ENCODE measurements at places on chromosomes 6 and 20.

- peak; percentile 96 for DNase-seq
These were observed 91.3 kb upstream of the SHLD1 start for GRCh38 chr20:5658912-5659345.

GRCh38 chr6:18323935-18324705 is 59.8 kb upstream of the DEK start:
- DNase-seq = no peak

DNA sequence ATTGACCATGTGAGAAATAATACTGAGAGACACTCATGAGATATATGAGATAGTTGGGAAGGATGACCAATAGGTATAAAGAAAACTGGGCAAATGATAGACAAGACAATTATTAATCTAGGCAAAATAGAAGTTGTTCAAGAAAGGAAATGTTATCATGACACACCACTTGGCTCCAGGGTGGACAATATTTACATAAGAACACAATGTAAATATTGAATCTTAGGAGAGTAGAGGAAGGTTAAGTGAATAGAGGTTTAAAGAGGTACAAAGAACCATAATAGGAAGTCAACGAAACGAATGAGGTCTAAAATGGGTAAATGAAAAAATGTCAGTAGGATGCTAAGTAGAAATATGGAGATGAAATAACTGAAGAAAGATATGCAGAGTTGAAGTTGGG is 126.5 kb downstream of the MBOAT1 start:
- no peak for DNase-seq

GRCh38 chr6:108074057-108074358 is 533 bp downstream of the OSTM1 start:
- DNase-seq = peak; percentile 61

DNA sequence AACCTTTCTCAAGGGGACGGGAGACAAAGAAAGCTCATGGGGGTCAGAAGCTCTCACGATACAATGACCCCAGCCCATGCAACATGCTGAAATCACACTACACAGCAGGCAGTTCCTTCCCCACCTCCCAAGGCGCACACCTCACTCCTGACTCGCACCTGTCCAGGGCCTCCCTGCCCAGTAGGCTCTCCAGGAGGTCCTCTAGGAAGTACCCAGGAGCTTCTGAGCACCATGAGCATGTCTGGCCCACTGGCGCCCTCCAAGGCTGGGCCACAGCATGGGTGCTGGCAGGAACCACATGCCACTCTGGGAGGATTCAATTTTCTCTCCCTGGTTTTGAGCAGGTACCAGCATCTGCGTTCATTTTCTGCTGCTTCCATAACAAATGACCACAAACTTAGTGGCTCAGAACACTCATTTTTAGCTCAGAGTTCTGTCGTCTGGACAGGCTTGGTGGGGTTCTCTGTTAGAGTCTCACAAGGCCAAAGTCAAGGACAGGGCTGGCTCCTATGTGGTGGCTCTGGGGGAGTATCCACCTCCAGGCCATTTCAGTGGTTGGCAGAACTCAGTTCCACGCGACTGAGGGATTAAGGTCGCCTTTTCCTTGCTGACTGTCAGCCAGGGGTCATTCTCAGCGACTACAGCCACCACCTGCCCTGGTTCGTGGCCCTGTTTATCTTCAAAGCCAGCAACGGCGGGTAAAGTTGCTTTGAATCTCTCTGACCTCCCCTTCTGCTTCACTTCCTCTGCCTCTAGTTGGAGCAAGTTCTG is 32.7 kb downstream of the ACSS1 start:
- no peak for DNase-seq

DNA sequence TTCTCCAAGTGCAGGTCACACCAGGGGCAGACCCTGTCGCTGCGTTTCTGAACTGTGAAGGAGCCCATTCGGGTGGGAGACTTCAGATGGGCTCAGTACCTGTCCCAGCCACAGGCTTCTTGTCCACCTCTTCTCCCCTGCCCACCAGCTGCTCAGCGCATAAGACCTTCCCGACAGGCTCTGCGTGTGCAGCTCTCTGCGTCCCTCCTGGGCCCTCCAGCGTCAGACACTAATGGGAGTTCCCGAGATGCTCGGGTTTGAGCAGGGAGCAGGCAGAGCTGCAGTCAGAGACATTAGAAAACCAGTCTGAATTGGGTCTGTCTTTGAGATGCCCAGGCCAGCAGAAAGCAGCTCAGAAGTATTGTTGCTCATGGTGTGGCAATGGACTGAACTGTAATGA is 50.4 kb downstream of the TCP11 start:
- DNase-seq = no peak

All from right atrium auricular region (tissue), 2 donors.